Stimulated activated CD4-positive, alpha-beta T cell treated with anti-CD3 and anti-CD28 coated beads, Interleukin-4, amount 100 ng/mL, for 1 hour (primary cell): ENCODE measurements at places on chromosomes 3 and 15.

DNA sequence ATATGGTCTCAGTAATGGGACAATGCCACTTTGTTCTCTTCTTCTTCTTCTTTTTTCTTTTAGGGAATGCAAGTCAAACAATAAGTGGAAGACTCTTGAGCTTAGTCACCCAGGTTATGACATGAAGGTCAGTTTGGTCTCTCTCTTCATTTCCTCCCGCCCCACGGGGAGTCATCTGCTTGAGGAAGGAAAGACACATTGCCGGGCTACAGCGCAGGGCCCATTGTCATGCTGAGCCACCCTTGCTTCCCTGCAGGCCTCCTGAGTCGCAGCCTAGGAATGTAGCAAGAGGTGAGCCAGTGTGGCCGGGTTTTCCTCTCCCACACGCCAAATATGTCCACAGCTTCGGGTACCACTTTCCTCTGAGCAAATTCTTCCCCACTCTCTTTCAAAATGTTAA lies 47.6 kb downstream of the RAP2B start:
- DNase-seq: no peak

GRCh38 chr15:88956906-88957305 lies 43.7 kb upstream of the MFGE8 start:
- DNase-seq: no peak

- DNase-seq: no peak
These were observed 60.7 kb downstream of the DUT start for GRCh38 chr15:48391950-48392349.

DNA sequence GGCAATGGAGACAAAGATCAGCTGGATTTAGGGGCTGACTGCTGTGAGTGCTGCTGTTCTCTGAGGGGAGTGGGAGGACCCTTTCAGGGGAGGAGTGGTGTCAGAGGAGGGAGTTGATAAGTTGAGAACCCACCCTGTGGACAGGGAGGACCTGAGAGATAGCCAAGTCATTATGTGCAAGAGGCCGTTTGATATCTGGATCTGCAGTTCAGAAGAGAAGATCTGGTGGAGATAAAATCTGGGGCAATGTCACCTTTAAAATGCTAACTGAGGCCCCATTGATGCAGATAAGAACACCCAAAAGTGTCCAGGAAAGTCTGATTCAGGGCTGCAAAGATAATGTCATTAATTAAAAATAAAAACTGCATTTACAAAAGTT lies 256.1 kb upstream of the HES1 start:
- DNase-seq: no peak

DNA sequence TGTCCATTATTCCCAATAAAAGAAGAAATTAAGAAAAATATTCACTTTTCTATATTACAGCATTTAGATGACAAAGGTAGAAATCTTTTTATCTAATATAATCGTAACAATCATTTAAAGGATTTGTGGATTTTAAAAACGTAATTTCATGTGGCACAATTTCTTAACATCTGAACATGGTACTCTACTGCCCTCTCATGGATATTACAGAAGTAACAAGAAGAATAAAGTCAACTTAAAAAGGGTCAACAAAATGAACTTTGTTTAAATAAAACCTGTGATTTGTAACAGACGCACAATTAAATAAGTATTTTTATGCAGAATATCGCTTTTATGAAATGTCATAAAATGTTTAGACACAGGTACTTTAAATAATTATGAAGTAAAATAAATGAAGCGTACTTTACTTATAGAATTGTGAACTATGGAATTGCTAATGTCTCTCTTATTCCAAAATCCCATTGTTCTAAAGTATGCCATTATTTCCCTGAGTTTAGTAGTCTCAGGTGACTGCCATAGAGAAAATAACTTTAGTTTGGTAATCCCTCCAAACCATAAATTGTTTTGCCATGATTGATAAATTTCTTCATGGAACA lies 366.8 kb upstream of the ZNF385D start:
- DNase-seq: no peak

- DNase-seq: no peak
These were observed 26.5 kb downstream of the NANOGP8 start for GRCh38 chr15:35058534-35059054.
